ENCODE measurements at places on chromosomes 11 and 22.

- no peak for DNase-seq
Measured at GRCh38 chr11:132601875-132602274, 930.4 kb downstream of the OPCML start.

DNA sequence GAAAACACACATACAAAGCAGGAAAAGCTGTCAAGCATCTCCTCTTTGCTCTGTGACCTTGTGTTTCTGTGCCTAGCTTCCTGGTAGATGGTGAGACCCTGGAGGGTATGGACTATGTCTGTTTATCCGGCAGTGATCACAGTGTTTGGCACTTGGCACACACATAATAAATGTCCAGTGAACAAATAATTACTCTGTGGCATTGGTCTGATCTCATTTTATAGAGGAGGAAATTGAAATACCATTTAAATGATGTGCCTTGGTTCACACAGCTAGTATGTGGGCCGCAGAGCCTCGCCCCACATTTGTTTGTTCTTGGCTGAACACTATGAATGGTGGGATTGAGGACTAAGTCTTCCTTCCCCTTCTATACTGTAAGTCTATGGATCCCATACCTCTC, 104.7 kb upstream of the SPON1 start:
- no peak for DNase-seq

GRCh38 chr11:134071306-134071705, 2.4 kb downstream of the JAM3 start:
- DNase-seq = no peak

GRCh38 chr11:88404391-88404790, 66.9 kb upstream of the CTSC start:
- no peak for DNase-seq

GRCh38 chr11:59151761-59152160, 9.1 kb downstream of the FAM111A start:
- DNase-seq = no peak

DNA sequence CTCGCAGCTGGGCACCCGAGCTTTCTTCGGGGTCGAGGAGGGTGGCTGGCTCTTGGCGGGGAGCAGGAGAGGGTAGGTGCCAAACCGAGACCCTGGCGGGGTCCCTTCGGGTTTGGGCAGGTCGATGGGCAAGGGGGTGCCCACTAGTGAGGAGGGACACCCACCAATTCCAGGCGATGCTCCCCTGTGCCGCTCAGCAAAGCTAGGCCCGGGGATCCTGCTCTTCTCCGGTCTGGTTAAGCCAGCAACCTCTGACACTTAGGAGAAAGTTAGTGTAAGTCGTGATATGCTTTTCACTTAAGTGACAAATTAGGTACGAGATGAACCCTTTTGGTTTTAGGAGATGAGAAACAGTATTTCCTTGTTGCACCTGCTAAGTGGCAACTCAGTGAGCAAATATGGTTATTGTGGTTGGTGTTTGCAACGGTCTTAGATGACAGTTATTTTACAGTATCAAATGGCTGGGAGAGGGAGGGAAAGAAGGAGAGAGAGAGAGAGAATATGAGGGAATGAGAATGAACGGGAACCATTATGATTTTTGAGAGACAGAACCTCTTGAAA, 565 bp downstream of the NUCB2 start:
- DNase-seq = no peak

GRCh38 chr11:114745150-114745671, 66.9 kb downstream of the NXPE2 start:
- no peak for DNase-seq

DNA sequence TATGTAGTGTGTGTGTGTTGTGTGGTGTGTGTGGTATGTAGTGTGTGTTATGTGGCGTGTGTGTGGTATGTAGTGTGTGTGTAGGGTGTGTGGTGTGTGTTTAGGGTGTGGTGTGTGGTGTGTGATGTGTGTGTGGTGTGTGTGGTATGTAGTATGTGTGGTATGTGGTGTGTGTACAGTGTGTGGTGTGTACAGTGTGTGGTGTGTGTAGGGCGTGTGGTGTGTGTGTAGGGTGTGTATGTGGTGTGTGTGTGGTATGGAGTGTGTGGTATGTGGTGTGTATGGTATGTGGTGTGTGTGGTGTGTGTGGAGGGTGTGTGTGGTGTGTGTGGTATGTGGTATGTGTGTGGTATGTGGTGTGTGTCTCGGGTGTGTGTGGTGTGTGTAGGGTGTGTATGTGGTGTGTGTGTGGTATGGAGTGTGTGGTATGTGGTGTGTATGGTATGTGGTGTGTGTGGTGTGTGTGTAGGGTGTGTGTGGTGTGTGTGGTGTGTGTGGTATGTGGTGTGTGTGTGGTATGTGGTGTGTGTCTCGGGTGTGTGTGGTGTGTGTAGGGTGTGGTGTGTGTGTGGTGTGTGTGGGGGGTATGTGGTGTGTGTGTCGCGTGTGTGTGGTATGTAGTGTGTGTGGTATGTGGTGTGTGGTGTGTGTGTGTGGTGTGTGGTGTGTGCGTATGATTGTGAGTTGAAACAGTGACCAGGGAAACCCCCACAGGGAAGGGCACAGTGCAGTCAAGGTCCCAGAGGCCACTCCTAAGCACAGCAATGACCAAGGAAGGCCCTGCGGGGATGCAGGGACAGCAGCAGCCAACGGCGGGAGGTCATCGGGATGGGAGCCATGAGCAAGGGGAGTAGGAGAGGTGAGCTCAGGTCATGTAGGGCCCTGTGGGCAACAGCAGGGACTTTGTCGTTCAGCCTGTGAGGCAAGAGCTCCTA, 2.9 kb upstream of the PPP6R2 start:
- no peak for DNase-seq

GRCh38 chr11:111176603-111177002, 68.9 kb upstream of the POU2AF2 start:
- DNase-seq = no peak

All from activated T-cell treated with anti-CD3 and anti-CD28 coated beads, Interleukin-2, amount 50 U/mL, for 24 hours (primary cell).